Myometrial cell (primary cell): ENCODE measurements at places on chromosomes 4 and X. TPM values are rescaled to one million over a fixed set of nuclear protein-coding genes. Genes with fewer than 3 reads are reported as not detected.

Gene HSFX3
- total RNA-seq = not detected in 2 replicates

Gene ESX1
- total RNA-seq = 1.4 and 8.2 TPM in 2 replicates

Gene SLC9B1
- 0.29 TPM in 1 of 2 replicates, not detected in the other for total RNA-seq

Gene UBA6
- 76.7 and 159 TPM in 2 replicates for total RNA-seq

Gene PLP1
- total RNA-seq = 1.8 TPM in 1 of 2 replicates, not detected in the other

Gene PDE5A
- total RNA-seq = 45.8 and 60.3 TPM in 2 replicates

Gene SRPX2
- total RNA-seq = 61.3 and 65.2 TPM in 2 replicates

Gene CXCL5
- total RNA-seq = 1.7 and 2.7 TPM in 2 replicates

Gene KIAA1210
- total RNA-seq = not detected in 2 replicates

Gene KCNIP4
- total RNA-seq = not detected in 2 replicates

Gene RAI2
- total RNA-seq = 0.18 TPM in 1 of 2 replicates, not detected in the other

Gene VEGFD
- total RNA-seq = not detected in 2 replicates

Gene LEF1
- 1.9 TPM in 1 of 2 replicates, not detected in the other for total RNA-seq

Gene F9
- not detected in 2 replicates for total RNA-seq

Gene RIPPLY1
- total RNA-seq = not detected in 2 replicates

Gene DIPK2B
- not detected in 2 replicates for total RNA-seq

Gene INTU
- 3.5 and 42.2 TPM in 2 replicates for total RNA-seq

Gene FATE1
- not detected in 2 replicates for total RNA-seq
